Stimulated activated CD8-positive, alpha-beta memory T cell treated with anti-CD3 and anti-CD28 coated beads, Interleukin-7, amount 100 ng/mL, for 1 hour (primary cell): ENCODE measurements at places on chromosomes 7 and 10.

DNA sequence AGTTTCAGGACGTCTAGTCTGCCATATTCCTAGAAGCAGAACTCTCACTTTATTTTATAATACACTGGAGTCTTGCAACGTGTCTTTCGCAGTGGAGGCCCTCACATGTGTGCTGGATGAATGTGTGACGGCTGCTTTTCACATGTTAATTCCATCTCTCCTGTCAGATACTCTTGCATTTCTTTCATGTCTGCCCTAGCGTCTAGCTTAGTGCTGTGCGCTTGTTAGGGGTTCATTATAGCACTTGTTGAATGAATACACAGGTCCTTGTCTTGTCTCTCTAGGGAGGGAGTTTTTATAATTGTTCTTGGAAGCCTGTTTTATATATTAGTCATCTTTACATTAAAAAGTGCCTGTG lies 94.4 kb downstream of the MAP3K8 start:
- no peak for DNase-seq

GRCh38 chr7:55150709-55151451 lies 132.1 kb downstream of the EGFR start:
- DNase-seq: no peak

- no peak for DNase-seq
Observed at GRCh38 chr10:92483539-92483938, 90.4 kb downstream of the IDE start.

DNA sequence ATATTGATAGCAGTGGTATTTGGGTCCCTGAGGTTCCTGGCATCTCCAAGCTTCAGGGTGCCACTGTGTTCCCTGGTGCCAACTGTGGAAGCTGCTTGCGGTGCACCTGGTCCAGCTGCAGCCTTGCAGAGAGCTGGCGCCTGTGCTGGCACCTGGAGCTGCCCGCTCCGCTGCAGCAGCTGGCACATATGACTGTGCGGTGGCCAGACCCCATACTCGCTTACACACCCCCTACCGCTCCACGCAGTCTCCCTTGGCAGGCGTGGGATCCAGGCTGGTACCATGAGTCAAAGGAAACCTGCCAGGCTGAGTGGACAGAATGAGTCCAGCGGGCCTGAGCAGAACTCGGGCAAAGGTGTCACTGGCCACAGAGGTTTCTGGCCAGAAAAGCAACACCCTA lies 89.9 kb upstream of the JAZF1 start:
- no peak for DNase-seq

DNA sequence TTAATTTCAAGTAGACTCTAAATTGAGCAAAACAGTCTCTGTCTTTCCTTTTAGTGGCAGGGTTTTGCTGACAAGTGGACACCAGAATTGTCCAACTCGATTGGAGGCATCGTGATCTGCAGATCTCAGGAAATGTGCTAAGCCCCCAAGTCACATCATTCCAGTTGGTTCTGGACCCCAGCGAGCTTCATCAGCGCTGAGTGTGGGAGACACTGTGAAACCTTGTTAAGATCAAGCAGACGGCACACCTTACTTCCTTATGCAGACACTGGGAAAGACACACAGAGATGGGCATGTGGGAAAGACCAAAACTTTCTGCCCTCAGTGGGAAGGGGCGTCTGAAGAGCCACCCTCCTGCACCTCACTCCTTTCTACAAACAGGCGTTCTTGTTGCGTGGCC lies 440.8 kb downstream of the GLRX3 start:
- DNase-seq: no peak

DNA sequence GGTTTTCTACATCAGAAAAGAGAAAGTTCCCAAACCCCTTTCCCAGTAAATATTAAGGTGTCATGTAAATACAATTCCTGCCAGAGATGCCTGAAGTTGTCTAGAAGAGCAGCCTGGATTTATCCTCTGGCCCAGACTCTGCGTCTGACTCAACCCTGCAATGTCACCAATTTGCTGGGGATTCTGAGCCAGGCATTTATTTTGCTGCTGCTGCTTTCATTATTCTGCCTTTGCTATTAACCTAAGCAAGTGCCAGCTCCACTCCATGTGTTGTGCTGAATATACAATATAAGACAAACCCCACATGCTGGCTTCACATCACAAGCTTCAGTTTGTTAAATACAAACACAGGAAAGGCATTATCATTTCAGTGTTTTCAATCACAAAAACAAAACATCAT lies 59.1 kb downstream of the ELAPOR2 start:
- no peak for DNase-seq

- DNase-seq: no peak
Observed at GRCh38 chr10:5045095-5045494, 41.4 kb upstream of the AKR1C2 start.
